RPMI7951 (cell line): ENCODE measurements at places on chromosomes 1 and 21. TPM values are rescaled to one million over a fixed set of nuclear protein-coding genes. Genes with fewer than 3 reads are reported as not detected.

CFHR5 gene
- total RNA-seq: not detected in 2 replicates

ATP8B2 gene
- total RNA-seq: 21.1 and 26.5 TPM in 2 replicates

LBR gene
- total RNA-seq: 26.1 and 38.2 TPM in 2 replicates

PDE9A gene
- total RNA-seq: not detected in 2 replicates

PGBD5 gene
- under 0.01 and 0.10 TPM in 2 replicates for total RNA-seq

SMIM34 gene
- total RNA-seq: not detected in 2 replicates

CAMK1G gene
- 4.5 and 7.3 TPM in 2 replicates for total RNA-seq

GFI1 gene
- 0.12 and 0.20 TPM in 2 replicates for total RNA-seq

CLDN14 gene
- not detected in 2 replicates for total RNA-seq

ZBTB48 gene
- 11.4 and 15.6 TPM in 2 replicates for total RNA-seq

TMEM50A gene
- total RNA-seq: 124 and 132 TPM in 2 replicates

CAPN2 gene
- total RNA-seq: 202 and 247 TPM in 2 replicates

OLIG1 gene
- not detected in 2 replicates for total RNA-seq

- DNase-seq: peak; percentile 58
Observed at GRCh38 chr21:44337941-44338895, 972 bp downstream of the CFAP410 start.

- DNase-seq: no peak
Observed at GRCh38 chr1:81867235-81867634, 66.5 kb downstream of the ADGRL2 start.

DNA sequence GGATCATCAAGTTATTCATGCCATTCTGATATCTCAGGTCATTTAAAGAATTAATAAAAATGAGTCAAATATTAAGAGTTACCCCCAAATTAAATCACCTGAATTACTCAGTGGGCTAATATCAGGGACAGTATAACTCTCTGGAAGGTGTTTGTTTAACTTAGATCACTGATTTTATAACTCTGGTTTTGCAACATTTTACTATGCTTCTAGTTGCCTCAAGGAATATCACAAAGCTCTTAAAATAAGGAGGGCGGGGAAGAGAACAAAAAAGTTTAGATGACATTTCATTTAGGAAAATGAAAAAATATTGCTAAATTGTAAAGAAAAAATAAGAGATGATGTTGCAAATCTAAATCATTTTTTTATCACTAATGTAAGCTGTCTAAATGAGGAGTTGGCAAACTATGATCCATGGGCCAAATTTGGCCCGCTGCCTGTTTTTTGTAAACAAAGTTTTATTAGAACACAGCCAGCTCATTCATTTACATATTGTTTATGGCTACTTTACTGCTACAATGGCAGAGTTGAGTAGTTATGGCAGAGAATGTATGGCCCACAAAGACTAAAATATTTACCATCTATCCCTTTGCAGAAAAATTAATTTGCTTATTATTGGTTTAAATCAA lies 31.9 kb upstream of the SLC19A2 start:
- no peak for DNase-seq

- DNase-seq: no peak
Observed at GRCh38 chr1:225944951-225945350, 3.9 kb upstream of the LEFTY2 start.

- DNase-seq: no peak
Observed at GRCh38 chr1:108154314-108154713, 45.8 kb downstream of the SLC25A24 start.

DNA sequence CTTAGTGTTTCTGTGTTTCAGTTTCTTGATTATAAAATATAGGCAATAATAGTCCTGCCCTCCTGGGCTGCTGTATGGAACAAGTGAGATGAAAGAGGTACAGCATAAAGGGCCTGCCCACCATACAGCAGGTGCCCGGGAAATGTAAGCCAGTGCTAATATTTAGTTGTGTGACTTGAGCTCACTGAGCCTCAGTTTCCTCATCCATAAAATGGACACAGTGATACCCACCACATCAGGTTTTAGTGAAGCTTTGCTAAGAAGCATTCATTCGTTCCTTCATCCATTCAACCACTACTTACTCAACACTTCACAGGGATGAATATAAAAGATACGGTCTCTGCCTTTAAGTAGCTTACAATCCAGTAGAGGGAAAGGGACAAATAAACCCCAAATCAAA lies 19.9 kb downstream of the CNTN2 start:
- DNase-seq: no peak

DNA sequence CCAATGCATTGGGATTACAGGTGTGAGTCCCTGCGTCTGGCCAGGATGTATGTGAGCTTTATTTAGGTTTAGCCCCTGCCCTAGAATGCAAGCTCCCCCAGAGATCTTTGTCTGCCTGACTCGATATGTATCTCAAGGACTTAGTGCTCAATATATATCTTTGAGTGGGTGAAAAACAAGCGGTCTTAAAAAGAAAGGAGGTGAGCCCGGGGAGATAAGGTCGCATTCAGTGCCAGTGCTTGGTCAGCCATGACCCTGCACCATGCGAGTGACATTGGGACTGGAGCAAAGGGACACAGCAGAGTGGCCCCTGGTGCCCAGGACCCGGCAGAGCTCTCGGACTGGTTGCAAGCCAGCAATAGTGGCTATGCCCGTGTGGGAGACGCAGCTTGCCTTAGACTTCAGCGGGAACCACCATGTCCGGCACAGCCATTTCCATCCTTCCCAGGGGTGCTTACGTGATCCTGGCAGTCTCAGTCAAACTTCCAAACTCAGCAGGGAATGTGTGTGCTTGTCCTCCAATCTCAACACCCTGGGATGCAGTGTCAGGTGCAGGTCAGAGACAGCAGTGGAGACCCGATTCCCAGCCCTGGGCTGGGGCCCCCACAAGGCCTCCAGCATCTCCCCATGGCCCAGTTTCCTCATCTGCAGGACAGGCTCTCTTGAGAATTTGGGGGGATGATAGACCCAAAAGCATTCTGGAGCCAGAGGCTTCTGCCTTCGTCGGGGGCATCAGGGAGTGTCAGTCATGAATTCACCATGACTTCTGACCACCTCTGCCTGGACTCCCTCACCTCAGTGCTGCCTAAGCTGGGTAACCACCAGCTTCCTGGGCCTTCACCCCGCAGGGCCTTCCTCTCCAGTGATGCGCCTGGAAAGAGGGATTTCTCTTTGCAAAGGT lies 1.8 kb downstream of the MX2 start:
- no peak for DNase-seq

DNA sequence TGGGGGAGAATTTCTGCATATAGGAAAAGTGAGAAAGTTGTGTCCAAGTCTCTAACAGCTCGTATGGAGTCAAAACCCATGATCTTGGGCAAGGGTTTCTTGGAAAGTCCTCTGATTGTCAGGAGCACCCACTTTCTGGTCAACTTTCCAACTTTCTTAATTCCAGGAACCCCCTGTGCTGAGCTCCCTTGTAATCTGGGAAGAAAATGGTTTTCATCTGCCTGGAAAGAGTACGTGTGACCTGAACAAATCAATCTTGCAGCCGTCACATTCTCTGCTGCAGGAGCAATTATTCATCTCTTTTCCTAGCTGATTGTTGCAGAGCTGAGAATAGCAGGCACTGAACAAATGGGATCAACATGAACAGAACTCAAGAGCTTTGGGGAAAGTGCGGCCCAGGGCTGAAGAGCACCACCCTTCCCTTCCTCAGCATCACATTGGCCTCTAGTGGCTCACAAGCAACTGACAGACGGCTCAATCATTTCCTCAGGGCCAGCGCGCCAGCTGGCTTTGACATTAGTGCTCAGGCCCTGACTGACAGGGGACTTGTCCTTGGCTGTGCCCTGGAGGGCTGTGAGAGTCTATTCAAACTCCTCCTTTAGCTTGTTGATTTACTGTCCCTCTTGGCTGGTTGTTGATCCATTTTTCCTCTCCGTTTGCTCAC lies 295.2 kb downstream of the HLX start:
- DNase-seq: peak; percentile 51

DNA sequence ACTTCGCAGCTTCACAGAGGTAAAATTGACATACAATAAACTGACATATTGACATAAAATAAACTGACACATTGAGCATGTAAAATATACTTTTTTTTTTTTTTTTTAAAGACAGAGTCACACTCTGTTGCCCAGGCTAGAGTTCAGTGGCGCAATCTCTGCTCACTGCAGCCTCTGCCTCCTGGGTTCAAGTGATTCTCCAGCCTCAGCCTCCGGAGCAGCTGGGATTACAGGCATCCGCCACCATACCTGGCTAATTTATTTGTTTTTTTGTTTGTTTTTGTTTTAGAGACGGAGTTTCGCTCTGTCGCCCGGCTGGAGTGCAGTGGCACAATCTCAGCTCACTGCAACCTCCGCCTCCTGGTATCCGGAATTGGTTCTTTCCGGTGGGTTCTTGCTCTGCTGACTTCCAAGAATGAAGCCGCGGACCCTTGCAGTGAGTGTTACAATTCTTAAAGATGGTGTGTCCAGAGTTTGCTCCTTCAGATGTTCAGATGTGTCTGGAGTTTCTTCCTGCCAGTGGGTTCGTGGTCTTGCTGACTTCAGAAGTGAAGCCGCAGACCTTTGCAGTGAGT lies 48.4 kb upstream of the CLIC4 start:
- no peak for DNase-seq

DNA sequence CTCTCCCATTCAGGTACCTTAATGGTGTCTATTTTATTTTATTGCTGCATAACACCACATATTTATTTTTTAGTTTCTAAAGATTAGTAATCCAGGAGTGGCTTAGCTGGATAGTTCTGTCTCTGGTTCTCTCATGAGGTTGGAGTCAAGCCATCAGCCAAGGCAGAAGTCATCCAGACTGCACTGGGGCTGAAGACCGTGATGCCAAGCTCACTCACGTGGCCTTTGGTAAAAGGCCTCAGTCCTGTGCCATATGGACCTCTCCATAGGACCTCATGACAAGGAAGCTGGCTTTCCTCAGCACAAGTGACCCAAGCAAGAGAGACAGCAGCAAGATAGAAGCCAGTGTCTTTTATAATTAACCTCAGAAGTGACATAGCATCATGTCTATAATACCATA lies 23.0 kb upstream of the DDR2 start:
- no peak for DNase-seq

DNA sequence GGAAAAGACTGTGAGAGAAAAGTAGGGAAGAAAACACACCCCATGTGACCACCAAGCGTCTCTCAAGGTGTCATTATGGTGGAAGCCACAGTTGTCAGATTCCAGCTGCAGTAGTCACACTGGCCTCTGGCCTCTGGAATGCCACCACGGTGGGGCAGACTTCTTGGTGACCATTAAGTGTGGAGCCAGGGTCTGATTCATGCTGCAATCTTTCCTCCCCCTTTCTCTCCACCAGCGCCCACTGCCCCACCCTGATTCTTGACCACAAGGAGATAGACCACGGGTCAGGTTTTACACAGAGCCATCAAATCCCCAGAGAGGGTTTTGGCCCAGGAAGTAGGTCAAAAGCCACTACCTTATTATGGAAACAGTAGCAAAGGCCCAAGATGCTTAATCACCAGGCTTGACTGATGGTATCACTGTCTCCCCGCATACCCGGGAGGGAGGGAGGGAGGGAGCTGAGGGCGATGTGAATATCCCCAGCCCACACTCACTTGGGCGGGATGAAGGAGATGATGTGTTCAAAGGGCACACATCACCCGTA lies 52.7 kb upstream of the GRHL3 start:
- peak; percentile 99 for DNase-seq

DNA sequence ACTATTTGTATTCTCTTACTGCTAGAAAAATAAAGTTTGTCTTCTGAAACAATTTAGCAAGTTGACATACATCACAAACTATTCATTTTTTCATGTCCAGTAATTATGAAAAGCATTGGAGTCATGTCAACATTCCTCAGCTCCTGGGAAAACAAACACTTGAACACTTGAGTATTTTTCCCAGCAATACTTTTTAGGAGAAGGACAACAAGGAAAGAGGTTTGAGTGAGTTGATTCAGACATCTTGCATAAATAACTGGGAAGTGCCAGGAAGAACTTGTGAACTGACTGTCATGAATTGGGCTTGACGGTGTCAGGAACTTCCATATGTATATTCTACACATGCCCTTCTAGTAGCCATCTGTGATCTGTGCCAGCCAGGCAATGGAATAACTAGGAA lies 195.6 kb downstream of the HMCN1 start:
- no peak for DNase-seq

- DNase-seq: peak; percentile 32
Observed at GRCh38 chr1:151594143-151594625, 17.7 kb upstream of the SNX27 start.

GRCh38 chr1:2875707-2876561 lies 74.4 kb upstream of the TTC34 start:
- DNase-seq: peak; percentile 5

GRCh38 chr1:181793831-181794230 lies 267.7 kb downstream of the ZNF648 start:
- no peak for DNase-seq

DNA sequence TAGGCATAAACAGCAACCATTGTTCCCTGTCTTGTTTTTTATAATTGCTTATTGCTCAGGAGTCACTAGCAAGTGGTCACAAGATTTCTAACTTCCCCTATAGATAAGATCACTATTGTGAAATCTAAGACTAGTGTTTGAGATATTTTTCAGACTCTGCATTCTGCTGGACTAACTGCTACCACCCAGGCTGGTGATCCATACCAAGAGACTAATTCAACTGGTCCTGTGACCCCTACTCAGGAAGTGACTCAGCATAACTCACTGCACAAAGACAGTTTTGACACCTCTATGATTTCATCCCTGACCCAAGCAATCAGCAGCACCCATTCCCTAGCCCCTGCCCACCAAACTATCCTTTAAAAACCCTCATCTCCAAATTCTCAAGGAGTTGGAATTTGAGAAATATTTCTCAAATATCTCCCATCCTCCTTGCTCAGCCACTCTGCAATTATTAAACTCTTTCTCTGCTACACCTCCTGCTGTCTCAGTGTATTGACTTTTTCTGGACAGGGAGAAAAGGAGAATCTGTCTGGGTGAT lies 52.7 kb downstream of the TRIM33 start:
- DNase-seq: peak; percentile 63

DNA sequence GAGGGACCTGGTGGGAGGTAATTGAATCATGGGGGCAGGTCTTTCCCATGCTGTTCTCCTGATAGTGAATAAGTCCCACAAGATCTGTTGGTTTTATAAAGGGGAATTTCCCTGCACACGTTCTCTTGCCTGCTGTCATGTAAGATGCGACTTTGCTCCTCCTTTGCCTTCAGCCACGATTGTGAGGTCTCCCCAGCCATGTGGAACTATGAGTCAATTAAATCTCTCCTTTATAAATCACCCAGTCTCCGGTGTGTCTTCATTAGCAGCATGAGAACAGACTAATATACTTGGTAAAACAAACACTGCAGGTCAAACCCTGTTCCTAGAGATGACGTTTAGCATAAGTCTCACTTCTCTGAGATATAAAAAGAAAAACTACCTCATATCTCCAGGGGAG lies 148.3 kb downstream of the MATN1 start:
- no peak for DNase-seq

GRCh38 chr1:174789399-174789798 lies 210.3 kb upstream of the CACYBP start:
- peak; percentile 77 for DNase-seq

- DNase-seq: no peak
Observed at GRCh38 chr1:209057901-209058300, 525.6 kb upstream of the CAMK1G start.

- no peak for DNase-seq
Observed at GRCh38 chr21:41760411-41760810, 6.4 kb downstream of the RIPK4 start.

GRCh38 chr1:107678993-107679392 lies 286.0 kb downstream of the VAV3 start:
- DNase-seq: no peak
